ENCODE measurements at places on chromosomes 3 and 15.

DNA sequence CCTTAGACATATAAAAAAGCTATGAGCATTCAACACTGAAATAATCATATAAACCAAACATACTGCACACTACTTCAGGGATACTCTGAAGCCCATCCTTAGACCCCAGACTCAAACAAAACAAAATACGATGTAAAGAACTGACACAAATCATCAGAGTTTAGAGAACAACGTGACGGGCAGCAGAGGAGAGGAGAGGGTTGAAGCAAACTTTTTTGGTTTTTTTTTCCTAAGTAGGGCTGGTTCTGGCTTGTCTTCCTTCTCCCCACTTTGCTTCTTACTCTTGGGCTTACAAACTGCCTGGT, 34.7 kb downstream of the GAP43 start:
- no peak for DNase-seq

DNA sequence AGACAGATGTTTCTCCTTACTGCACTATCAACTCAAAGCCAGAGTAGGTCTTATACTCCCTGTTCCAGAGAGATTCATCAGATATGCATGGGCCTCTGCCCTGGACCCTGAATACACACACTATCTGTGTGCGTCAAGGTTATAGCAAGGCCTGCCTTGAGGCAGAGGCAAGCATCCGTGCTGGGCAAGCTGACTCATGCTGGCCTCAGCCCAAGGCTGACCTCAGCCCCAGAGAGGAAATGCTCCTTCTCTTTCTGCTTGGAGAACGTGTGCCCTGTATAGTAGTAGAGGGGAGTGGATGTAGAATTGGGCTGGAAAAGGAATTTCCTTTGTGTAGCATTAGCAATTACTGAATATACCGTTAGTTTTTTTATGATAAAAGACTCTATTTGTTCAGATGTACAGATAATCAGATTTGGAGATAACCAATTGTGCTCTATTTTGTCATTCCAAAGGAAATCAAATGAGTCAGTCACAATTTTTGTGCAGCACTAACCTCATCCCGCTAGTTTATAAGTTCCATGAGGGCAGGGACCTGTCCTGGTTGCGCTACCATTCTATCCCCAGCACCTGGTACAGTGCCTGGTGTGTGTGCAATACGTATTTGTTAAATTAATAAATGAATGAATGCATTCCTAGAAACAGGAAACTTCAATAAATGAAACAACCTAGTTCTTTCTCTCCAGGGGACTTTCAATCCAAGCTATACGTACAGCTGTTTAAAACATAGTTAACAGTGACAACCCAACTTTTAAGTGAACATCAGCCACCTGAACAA, 13.3 kb upstream of the PAQR9 start:
- DNase-seq: no peak

- no peak for DNase-seq
Measured at GRCh38 chr3:189262746-189263145, 91.0 kb downstream of the TPRG1 start.

DNA sequence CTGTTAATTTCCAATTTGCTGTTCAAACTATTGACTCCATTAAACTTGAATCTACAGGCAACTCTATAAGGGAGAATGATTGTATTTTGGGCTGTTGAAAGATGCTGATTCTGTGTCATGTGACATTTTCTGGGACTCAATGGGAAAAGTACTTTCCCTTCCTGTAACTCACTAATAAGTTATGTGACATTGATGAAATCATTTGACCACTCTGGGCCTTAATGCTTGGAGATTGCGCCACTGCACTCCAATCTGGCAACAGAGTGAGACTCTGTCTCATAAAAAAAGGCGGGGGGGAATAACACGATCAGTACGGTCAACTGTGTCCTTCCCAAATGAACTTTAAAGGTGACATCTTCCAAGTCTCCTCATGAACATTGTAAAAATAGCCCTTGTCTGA, 215.2 kb upstream of the SGO1 start:
- no peak for DNase-seq

GRCh38 chr3:15011174-15011573, 53.9 kb downstream of the MRPS25 start:
- no peak for DNase-seq

GRCh38 chr15:81752546-81752942, 293.3 kb downstream of the MEX3B start:
- no peak for DNase-seq

- DNase-seq: no peak
Measured at GRCh38 chr3:130950124-130950523, 56.2 kb downstream of the ATP2C1 start.

GRCh38 chr15:43828061-43828657, 1.4 kb downstream of the WDR76 start:
- DNase-seq: no peak

GRCh38 chr3:9247361-9247940, 2.0 kb downstream of the SRGAP3 start:
- DNase-seq: no peak

GRCh38 chr3:24764236-24764915, 269.7 kb upstream of the THRB start:
- no peak for DNase-seq

GRCh38 chr3:120496278-120497002, 45.6 kb upstream of the FSTL1 start:
- DNase-seq: no peak

DNA sequence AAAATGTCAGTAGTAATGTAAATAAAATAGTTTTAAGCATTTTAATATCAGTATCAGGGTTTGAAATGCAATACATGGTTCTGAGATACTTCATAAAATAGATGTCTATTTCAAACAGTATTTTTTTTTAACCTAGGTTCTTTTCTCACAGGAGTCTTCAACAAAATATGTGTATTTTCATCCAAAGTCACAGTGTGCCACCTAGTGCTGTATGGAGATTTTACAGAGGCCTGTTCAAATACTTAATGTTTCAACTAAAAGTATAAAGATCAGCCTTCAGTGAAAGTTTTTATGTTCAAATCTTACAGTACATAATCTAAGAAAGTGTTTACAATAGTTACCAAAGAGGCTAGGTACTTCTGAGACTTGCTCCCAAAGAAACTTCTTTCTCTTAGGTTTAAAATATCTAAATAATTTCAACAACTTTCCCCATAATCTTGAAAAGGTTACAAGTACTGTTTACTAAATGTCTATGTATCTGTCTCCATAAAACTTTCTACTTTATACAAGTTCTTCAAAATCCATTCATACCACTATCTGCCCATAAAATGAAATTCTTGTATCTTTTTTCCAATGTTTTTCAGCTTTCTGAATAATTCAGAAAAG, 38.3 kb downstream of the SCAPER start:
- DNase-seq: no peak

GRCh38 chr3:155772801-155773200, 27.9 kb upstream of the PLCH1 start:
- no peak for DNase-seq

- no peak for DNase-seq
Measured at GRCh38 chr3:65672871-65673815, 365.6 kb downstream of the MAGI1 start.

- no peak for DNase-seq
Measured at GRCh38 chr3:187838016-187838540, 92.8 kb upstream of the BCL6 start.

DNA sequence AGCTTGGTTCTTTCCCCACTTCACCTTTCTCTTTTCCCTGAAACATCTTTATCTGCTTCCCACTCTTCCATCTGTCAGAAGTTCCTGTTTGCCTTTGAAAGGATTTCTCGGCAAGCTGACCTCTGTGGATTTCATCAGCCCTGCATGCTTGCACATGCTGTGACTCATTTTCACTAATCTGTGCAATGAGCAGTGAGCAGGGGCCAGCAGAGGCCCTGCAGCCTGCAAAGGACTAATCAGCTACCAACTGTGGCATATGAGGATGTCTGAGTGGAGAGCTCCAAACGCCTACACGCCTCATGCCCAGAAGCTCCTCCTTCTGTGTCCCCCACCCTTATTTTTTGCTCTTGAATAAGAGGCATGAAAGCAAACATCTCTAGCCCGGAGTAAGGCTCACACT, 333.0 kb upstream of the SEMA6D start:
- no peak for DNase-seq

DNA sequence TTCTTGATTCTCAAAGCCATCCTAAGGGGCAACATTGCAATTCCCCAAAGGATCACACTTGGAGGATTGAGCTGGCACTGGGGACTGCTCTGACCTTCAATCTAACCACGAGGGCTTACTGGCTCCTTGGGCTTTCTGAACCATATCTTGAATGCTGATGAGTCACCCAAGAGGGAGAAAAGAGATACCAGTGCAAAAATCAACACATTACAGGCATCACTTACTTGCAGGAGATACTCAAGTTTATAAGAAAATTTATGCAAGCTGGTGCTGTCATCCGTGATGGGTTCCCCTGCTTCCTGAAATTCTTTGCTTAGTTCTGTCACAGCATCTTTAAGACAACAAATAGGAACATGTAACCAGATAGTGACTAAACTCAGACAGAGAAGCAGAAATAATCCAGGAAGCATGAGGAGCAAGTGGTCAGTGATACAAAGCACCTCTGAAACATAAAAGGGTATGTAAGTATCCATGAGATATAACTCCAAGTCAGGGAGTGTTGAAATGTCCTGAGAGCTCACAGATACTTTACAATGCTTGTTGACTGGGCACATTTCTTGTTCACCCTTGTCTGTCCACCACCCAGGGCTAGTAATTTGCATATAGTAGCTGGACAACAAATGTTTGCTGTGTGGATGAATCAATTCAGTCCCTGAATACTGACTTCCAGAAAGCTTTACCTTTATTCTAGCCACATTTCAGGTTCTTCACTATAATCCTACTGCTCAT, 14.1 kb downstream of the FYCO1 start:
- DNase-seq: no peak

GRCh38 chr3:66200786-66201185, 20.0 kb upstream of the SLC25A26 start:
- DNase-seq: no peak

DNA sequence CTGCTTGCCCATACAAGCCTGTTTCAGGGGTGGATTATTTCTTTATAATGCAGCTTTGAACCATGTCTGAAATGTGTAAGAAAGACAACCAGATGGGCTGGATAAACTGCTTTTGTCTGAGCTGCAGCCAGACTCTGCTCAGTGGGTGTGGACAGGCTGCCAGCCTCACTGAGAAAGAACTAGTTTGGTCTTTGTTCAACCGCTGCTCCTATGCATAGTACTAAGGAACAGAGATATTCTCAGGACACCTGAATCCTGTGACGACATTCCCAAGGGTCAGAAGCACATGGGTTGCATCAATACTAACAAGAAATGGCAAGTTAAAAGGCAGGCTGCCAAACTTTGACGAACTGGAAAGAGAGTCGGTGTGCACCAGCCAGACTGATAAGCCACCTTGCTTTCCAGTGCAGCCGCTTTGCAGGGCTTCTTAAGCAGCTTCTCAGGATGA, 57.2 kb downstream of the PLD1 start:
- DNase-seq: no peak

GRCh38 chr3:55870594-55870993, 383.5 kb upstream of the WNT5A start:
- no peak for DNase-seq

DNA sequence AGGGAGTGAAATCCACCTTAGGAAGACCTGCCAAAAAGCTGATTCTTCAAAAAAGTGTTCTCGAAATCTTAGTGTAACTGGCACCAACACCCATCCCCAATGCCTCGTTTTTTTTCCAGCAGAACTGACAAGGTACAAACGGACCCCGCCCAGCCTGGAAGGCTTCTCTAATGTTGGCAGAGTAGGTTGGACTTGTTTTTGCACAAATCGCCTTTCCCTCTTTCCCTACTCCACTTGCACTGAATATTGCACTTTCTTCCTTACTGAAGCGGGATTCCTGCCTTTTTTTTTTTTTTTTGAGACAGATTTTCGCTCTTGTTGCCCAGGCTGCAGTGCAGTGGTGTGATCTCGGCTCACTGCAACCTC, 544 bp upstream of the TIMMDC1 start:
- no peak for DNase-seq

- DNase-seq: no peak
Measured at GRCh38 chr3:25173606-25174005, 254.5 kb upstream of the RARB start.

DNA sequence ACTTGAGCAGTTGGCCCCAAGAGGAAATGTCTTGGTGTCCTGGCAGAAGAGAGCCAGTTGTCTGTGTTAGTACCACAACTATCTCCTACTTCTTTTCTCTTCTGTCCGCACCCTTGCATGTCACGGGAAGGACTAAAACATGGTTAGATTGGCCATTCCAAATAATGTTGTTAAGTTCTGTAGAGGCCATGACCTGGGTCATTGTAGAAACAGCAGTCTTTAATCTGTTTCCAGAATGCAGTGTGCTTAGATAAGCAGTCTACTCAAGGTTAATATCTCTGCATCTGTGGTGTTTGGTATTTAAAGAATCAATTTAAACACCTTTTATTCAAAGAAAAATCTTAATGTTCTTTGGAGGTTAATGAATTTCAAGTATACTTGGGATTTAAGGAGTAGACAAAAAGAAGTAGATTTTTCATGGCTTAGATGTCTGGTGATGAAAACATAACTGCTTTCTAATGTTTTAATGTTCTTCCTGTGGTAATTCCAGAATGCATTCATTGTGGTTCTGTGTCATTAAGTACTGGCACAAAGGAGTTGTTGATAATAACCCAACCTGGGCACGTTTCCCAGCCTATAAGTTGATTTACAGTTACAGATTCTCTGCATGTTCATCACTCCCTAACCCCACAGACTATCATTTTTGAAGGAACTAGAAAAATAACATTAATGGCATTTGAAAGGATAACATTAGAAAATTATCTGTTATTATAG, 58.9 kb downstream of the TMEM108 start:
- no peak for DNase-seq

DNA sequence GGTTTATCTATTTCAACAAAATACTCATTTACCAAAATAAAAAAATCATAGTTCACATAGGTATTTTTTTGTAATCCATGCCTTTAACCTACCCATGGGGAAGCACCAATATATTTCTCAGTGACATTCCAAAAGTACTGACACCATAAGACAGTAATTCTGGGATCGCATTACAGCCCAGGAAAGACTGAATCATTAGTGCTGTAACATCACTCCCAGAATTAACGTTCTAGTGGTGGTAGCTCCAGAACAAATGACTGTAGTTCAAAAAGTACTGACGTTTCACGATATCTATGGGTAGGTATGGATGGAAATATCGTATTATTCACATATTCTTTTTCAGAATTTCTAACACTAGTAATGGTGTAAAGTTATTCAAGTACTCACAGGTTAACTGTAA, 54.3 kb upstream of the NEK10 start:
- DNase-seq: no peak

- DNase-seq: no peak
Measured at GRCh38 chr15:80730387-80730786, 35.3 kb downstream of the ABHD17C start.

DNA sequence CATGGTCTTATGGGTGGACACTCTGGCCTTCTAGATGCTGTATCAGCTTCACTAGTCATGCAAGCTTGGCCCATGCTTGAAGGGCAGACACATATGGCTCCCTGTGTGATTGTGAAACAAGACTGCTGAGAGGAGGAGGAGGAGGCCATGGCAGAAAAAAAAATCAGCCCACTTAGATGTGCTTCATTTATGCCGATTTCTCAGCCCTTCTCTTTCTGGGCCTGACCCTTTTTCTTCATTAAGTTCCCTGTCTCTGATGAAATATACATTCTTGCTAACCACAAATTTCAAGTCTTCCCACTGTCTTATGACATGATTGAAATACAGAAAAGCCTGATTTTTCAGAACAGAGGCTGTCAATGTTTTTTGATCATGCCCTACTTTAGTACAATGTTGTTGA, 213.0 kb upstream of the FEZF2 start:
- no peak for DNase-seq

All from activated T-helper 9 cell treated with anti-CD3 and anti-CD28 coated beads, Interleukin-2, amount 50 U/mL, for 16 hours (primary cell).